ENCODE measurements at places on chromosomes 16 and 17.

GRCh38 chr16:81469183-81469677 is 24.6 kb downstream of the CMIP start:
- DNase-seq = no peak

DNA sequence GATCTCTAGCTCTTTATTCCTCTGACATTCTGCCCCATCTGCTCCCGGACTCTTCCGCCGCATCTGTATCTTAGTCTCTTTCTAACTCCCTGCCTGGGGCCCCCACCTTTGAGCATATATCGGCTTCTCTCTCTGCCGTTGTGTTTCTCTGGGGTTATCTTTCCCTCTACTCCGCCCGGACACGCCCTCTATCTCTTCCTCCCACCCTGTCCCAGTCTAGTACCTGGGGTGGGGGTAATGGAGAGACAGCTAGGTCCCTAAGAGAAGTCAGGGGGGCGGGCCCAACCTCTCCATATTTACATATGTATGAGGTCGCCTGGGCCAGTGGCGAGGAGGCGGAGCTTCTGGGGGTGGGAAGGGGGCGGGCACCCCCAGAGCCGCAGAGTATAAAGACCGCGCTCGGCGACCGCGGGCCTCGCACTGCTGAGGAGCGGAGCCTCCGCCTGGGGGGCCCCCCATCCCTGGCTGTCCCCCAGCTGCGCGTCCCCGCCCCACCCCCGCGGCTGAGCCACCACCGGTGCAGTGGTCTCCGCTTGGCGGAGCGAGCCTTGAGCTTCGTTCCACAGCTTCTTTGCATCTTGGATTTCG is at the start of gene ATP1B2:
ATP1B2 (plus strand) TSS at position 418 of the 588 bp plus-strand sequence. CDS start 593 bp downstream, outside the sequence.
- DNase-seq = peak; percentile 1

GRCh38 chr16:27269300-27270150 is 953 bp upstream of the NSMCE1 start:
- DNase-seq = no peak

- no peak for DNase-seq
These were observed 6.6 kb downstream of the CTF1 start for GRCh38 chr16:30903002-30903401.

- DNase-seq = no peak
These were observed 153.4 kb downstream of the CLEC16A start for GRCh38 chr16:11097787-11098167.

GRCh38 chr17:32483451-32484019 is 3.3 kb upstream of the CDK5R1 start:
- DNase-seq = no peak

GRCh38 chr17:73760439-73760758 is 116.2 kb upstream of the SDK2 start:
- DNase-seq = no peak

DNA sequence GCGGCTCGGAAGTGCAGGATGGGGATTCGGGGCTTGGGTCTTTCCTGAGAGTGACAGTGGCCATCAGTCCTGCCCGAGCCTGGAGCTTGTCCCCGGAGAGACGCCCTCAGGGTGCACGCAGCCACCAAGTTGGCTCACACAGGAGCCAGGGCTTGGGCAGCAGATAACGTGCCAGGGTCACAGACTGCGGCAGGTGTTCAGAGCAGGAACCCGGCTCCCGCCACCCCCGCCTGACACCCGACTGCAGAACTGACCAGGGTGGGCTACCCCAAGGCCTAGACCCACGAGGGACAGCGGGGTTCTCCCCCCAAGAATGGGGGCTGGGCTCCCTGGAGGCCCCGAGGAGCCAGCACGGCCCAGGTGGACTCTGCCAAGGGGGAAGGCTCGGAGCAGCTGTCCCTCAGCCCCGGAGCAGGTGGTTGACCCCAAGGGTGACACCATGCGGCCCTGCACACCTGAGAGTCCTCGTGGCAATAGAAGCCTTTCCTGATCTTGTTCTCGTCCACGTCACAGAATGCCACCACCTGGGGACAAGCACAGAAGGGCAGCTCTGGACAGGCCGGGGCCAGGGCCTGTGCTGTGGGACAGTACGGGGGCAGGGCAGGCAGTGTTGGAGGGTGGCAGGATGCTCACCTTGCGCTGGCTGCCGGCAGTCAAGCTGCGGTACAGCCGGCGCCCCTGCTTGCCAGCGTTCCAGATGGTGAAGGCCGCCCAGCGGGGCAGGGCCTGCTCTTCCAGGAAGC is 117.1 kb upstream of the ZNF750 start:
- no peak for DNase-seq

GRCh38 chr17:80773243-80773991 is 218.2 kb upstream of the CHMP6 start:
- no peak for DNase-seq

DNA sequence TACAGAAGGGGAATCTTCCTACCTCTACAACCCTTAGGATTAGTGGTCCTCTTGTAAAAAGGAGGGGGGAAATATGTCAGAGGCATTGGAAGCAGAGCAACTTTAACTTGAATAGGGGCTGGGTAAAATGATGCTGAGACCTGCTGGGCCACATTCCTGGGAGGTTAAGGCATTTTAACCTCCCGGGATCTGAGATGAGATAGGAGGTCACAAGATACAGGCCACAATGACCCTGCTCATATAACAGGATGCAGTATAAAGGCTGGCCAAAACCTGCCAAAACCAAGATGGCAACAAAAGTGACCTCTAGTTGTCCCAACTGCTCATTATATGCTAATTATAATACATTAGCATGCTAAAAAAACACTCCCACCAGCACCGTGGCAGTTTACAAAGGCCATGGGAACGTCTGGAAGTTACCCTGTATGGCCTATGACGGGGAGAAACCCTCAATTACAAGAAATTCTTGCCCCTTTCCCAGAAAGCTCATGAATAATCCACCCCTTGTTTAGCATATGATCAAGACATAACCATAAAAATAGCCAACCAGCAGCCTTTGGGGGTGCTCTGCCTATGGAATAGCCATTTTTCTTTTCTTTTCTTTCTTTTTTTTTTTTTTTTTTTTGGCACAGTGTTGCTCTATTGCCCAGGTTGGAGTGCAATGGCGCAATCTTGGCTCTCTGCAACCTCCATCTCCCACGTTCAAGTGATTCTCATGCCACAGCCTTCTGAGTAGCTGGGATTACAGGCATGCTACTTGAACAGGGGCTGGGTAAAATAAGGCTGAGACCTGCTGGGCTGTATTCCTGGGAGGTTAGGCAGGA is 6.2 kb upstream of the C1QTNF1 start:
- no peak for DNase-seq

DNA sequence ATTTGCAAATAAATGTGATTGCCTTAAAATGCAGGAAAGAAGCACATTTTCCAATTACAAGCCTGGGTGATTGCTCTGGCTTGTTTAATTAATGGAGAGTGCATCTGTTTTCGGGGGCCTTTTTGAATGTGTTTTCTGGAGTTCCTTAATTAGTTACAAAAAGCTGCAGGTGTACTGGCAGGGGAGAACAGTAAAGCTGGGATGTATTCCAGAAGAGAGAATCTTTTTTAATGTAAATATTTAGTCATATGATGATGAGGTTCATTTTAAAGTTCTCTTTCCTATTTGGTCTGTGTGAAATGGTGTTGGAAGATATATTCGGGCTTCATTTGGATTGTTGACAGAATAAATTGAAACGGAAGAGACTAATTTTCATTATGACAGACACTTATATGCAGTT is 70.9 kb upstream of the N4BP1 start:
- no peak for DNase-seq

DNA sequence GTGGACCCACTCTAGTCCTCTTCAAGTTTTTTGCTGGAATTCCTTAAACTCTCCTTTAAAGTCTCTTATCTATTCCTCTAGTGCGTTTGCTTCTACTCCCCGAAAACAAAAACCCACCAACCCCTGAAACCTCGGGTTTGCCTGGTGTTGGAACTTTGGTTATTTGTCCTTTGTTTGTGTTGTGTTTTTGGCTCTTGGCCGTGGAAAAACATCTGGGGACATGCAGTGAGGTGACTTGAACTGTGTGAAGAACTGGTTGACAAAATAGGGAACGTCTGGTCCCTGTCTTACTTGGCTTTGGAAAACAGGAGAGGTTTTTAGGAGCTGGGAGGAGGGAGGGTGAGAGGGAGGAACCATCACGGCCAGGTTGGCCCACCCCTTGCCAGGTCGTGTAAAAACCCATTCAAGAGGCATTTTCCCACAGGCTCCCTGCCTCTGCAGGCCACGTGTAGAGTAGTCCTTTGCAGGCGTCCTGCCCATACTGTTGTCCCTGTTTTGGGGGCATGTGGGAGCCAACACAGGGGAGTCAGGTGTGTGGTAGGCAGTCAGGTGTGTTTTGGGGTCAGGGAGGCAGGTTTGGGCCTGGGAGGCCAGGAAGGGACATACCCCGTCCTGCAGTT is 169.3 kb downstream of the RAB11FIP4 start:
- no peak for DNase-seq
